Cardiac ventricle fibroblast (primary cell): ENCODE measurements at places on chromosomes 2 and 18. TPM values are rescaled to one million over a fixed set of nuclear protein-coding genes. Genes with fewer than 3 reads are reported as not detected.

The FAP gene
- 21.2 and 21.8 TPM in 2 replicates for total RNA-seq

The SCN2A gene
- 0.10 and 0.12 TPM in 2 replicates for total RNA-seq

The WDR12 gene
- total RNA-seq: 17.5 and 44.7 TPM in 2 replicates

The PJVK gene
- 1.4 and 1.9 TPM in 2 replicates for total RNA-seq
